ENCODE measurements at places on chromosomes 13 and 19.

DNA sequence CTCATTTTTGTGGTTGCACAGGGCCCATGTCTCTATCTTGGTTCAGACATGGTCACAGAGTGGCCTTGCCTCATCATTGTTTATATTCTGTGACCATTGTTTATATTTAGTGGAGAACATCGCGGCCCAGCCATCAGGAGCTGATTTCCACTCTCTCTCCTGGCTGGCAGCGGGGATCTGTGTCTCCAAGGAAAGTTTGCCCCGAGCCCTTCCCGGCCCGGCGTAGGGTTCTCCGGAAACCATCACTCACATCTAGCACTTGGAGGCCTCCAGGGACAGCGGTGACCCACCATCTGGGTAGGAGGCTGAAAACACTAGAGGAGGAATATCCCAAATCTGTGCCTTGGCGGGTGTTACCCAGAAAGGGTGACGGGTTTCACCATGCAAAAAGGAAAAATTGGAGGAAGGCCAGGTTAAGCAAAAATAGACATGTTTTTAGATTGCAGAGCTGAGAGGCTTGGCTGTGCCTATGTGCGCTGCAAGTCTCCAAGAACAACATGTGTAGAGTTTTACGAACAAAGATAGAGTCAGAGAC is 726 bp upstream of the ZNF358 start:
- no peak for DNase-seq

GRCh38 chr13:80276371-80277289 is 64.3 kb downstream of the SPRY2 start:
- DNase-seq: peak; percentile 9

GRCh38 chr19:19366434-19367396 is 38.8 kb upstream of the GATAD2A start:
- DNase-seq: no peak

DNA sequence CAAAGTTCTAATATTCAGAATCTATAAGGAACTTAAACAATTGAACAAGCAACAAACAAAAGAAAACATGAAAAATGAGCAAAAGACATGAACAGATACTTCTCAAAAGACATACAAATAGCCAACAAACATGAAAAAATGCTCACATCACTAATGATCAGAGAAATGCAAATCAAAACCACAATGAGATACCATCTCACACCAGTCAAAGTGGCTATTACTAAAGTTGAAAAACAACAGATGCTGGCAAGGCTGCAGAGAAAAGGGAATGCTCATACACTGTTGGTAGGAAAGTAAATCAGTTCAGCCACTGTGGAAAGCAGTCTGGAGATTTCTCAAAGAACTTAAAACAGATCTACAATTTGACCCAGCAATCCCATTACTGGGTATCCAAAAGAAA is 74.3 kb downstream of the CRYL1 start:
- DNase-seq: no peak

GRCh38 chr19:21704320-21704719 is 63.1 kb downstream of the ZNF100 start:
- DNase-seq: no peak

- no peak for DNase-seq
Measured at GRCh38 chr19:49469828-49470614, 4.0 kb upstream of the FLT3LG start.

DNA sequence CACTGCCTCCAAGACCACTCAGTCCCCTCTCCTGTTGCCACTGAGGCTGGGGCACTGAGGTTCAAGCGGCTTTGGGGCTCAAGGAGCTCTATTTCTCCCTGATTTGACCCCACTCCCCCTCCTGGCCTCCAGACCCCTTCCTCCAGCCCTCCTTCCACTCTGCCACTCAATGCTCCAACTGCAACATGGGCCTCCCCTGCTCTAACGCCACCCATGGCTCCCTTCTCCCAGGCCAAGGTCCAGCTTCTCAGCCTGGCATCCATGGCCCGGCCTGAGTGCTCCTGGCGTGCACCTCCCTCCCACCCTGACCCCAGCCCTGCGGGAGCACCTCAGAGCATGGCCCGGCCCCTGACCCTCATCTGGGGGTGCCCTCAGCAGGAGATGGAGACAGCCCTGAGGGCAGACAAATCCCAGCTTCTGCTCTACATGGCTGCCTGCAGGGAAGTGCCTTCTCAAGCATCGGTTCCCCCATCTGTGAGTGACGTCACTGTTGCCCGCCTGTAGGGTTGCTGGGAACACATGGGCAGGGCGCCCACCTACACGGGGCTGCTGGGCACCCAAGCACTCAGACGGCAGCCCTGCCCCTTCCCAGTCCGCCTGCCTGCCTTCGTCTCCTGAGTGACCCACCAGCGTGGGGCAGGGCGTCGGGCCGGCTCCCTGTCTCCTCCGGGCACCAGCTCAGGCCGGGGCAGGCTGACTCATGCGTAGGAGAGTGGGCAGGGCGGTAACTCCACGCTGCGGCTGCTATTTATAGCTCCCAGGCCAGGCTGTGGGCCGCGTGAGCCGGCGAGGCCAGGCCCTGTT is 1.6 kb upstream of the DIRAS1 start:
- DNase-seq: no peak

GRCh38 chr19:57245959-57246358 is 5.5 kb downstream of the ZNF805 start:
- no peak for DNase-seq

GRCh38 chr13:75236774-75237173 is 245.2 kb downstream of the TBC1D4 start:
- no peak for DNase-seq

DNA sequence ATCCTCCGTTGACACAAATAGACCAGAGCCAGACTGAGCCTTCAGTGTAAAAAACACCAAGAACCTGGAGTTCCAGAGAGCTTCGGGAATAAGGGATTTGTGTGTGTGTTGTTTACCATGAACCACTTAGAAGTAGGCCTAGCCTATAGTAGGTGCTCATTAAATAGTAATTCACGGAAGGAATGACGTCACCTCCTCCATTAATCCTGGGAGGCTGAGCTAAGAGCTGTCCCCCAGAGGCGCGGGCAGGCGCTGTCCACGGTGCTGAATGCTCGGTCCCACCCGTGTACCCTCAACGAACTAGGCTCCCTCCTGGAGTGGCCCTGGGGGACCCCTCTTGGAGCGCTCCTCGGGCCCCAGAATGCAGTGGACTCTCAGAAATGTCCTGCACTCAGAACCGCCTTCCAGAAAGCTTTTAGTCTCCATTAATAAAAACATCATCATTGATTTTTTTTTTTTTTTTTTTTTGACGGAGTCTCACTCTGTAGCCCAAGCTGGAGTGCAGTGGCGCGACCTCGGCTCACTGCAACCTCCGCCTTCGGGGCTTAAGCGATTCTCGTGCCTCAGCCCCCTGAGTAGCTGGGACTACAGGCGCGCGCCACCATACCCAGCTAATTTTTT is 6.5 kb downstream of the UNC13A start:
- DNase-seq: no peak

DNA sequence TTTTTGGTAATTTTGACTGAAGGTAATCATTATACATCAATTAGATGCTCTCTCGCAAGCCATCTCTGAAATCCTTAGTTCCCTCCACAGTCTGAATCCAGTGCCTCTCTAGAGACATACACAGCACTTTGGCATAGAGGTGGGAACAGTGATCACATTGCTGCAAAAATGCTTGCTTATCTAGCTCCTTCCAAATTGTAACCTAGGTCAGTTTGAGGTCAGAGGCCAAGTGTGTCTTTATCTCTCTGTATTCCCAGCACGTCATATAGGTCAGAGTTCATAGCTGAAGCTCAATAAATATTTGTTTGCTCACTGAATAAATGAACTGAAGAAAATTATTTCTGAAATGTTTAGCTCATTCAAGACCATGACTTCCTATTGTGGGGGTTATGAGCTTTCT is 462.5 kb downstream of the DIAPH3 start:
- no peak for DNase-seq

- no peak for DNase-seq
Measured at GRCh38 chr19:9847087-9847671, 12.1 kb downstream of the PIN1 start.

- DNase-seq: no peak
Measured at GRCh38 chr19:16051254-16052025, 24.9 kb upstream of the TPM4 start.

DNA sequence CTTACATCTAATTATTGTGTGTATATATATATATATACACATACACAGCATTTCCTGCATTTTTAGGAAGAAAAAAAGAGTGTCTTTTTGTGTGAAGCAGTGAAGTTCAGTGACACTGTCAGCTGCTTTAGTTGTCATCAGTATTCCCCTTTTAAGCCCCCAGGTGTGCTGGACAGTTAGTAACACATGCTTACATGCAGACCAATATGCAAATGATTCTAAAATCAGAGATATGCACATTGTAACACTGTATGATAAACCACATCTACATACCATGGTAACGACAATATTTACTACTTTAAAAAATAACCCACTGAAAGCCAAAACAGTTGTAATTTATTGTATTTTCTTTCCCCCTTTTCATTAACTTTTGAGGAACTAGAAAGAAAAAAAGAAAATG is 16.8 kb downstream of the LHFPL6 start:
- DNase-seq: no peak

All from NCI-H1436 treated with DMSO at 0.1 percent for 48 hours (cell line).